ENCODE measurements at places on chromosomes 13 and 19. TPM values are rescaled to one million over a fixed set of nuclear protein-coding genes. Genes with fewer than 3 reads are reported as not detected.

- H3K27me3 ChIP-seq, result no peaks in the 10 kb centered on the region
- H3K4me3 ChIP-seq, result no peak overlapping the region
Measured at GRCh38 chr13:77994166-77994565, 75.5 kb upstream of the EDNRB start.

DNA sequence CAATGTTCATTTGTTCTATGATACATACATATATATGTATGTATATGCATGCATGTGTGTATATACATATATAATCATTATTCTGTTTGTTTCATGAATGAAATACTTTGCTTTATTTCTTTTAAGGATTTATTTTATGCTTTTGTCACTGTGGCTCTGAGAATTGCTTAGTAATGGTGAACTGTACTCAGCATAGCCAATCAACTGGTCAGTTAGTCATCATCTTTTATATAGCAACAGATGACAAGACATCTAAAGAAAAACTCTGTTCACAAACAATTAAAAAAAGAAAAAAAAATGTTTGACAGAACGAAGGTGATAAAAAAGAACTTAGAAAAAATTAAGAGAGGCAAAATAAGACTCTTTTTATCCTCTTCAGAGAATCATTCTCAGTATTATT lies 1440.3 kb downstream of the PCDH9 start:
- no peak overlapping the region for H3K4me3 ChIP-seq
- no peaks in the 10 kb centered on the region for H3K27me3 ChIP-seq
- DNase-seq, result no peak
- H3K4me1 ChIP-seq, result no peaks in the 10 kb centered on the region
- no peaks in the 10 kb centered on the region for H3K36me3 ChIP-seq

DNA sequence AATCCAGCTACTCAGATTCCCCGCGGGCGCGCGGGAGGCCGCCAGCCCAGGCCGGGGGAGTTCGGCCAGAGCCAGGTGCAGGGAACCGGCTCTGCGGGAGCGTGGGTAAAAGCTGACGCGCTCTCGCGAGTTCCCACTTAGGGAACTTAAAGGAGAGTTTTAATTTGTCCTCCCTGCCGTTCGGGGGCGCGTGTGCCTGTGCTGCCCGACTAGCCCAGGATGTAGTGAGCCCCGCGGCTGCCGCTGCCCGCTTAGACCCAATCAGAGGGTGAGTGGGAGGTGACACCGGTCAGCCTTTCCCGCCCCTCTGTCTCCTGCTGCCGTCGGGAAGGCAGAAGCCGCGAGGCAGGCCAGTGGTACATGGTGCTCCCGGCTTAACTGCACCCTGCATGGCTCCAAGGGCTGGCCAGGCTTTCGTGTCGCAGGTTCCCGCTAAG lies 36.0 kb upstream of the NEK3 start:
- peaks cover 42% of the 10 kb centered on the region for H3K4me1 ChIP-seq
- H3K27me3 ChIP-seq, result no peaks in the 10 kb centered on the region
- peak overlapping the region; percentile 90 for H3K27ac ChIP-seq
- DNase-seq, result peak; percentile 94

DNA sequence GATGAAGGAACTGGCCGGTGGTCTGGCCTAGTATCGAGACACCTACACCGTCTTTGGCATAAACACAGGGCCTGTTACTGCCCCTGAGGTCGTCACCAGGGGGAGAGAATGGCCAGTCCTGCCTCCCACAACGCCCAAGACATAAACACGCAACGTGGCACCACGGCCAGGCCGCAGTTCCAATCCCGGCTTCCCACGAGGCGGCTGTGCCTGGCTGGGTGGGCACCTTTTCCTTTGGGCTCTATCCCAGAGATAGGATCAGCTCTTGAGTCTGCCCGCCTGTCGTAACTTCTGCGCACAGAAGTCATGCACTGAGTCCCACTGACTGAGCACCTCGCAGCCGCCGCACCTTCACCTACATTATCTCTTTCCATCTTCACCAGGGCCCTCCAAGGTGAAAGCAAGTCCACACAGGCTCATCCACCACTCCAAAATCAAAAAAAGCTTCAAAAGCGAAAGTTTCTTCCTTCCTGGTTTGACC lies 1.1 kb downstream of the MIER2 start:
- H3K27ac ChIP-seq, result peak overlapping the region; percentile 84
- DNase-seq, result no peak
- H3K4me3 ChIP-seq, result peak overlapping the region; percentile 91

- H3K4me1 ChIP-seq, result no peaks in the 10 kb centered on the region
- no peak overlapping the region for H3K27ac ChIP-seq
- no peak overlapping the region for H3K4me3 ChIP-seq
- DNase-seq, result no peak
- no peaks in the 10 kb centered on the region for H3K36me3 ChIP-seq
- no peaks in the 10 kb centered on the region for H3K27me3 ChIP-seq
Measured at GRCh38 chr13:50715402-50716146, 127.9 kb downstream of the DLEU7 start.

DNA sequence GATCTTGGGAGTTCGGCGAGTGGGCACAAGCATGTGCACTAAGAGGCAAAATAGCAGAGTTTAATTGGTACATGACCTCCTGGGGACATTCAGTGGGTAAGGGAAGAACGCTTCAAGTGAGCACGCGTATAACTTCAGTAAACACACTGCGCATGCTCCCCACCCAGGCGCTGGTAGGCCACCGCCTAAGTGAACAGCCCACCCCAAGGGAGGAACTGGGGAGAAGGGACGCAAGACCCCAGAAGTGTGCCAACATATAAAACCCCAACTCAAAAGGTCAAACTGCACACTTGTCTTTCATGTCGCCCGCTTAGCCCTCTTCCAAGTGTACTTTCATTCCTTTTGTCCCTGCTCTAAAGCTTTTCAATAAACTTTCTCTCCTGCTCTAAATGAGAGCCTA lies 10.5 kb upstream of the NTN5 start:
- H3K36me3 ChIP-seq, result no peaks in the 10 kb centered on the region
- no peak for DNase-seq
- H3K4me3 ChIP-seq, result peak overlapping the region; percentile 17
- no peaks in the 10 kb centered on the region for H3K4me1 ChIP-seq
- no peak overlapping the region for H3K27ac ChIP-seq

Gene CCDC169
- 0.86 TPM for total RNA-seq

Gene GNA15
- 13.8 TPM for total RNA-seq
